ENCODE measurements at places on chromosomes 7 and 10.

GRCh38 chr10:75253281-75254220 is 17.8 kb upstream of the COMTD1 start:
- H3K4me3 ChIP-seq: no peak overlapping the region
- H3K27ac ChIP-seq: no peak overlapping the region
- no peaks in the 10 kb centered on the region for H3K4me1 ChIP-seq
- H3K36me3 ChIP-seq: peaks cover 13% of the 10 kb centered on the region

DNA sequence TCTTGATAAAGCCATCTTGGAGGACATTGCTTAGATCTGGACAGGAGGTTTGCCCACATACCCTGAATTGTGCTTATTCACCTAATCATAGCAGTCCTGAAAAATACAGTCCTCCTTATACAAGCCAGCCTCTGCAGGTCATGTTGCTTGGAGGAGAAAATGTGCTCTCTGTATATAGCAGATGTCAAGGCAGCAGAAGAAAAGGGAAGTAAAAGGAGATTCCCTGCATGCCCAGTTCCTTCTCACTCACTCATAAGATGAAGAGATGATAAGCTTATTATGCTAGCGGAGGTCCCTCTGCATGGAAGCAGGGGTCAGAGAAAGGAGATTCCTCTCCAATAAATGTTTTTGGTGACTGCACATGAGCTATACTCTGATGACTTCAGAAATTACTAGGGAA is 458.8 kb upstream of the ZMIZ1 start:
- DNase-seq: no peak
- H3K27me3 ChIP-seq: peaks cover 8% of the 10 kb centered on the region
- no peak overlapping the region for H3K27ac ChIP-seq
- H3K4me3 ChIP-seq: no peak overlapping the region

- H3K27me3 ChIP-seq: peaks cover 2% of the 10 kb centered on the region
- H3K27ac ChIP-seq: peak overlapping the region; percentile 40
- DNase-seq: peak; percentile 58
- no peaks in the 10 kb centered on the region for H3K36me3 ChIP-seq
- no peaks in the 10 kb centered on the region for H3K4me1 ChIP-seq
These were observed 52.9 kb downstream of the STK32C start for GRCh38 chr10:132254841-132255240.

DNA sequence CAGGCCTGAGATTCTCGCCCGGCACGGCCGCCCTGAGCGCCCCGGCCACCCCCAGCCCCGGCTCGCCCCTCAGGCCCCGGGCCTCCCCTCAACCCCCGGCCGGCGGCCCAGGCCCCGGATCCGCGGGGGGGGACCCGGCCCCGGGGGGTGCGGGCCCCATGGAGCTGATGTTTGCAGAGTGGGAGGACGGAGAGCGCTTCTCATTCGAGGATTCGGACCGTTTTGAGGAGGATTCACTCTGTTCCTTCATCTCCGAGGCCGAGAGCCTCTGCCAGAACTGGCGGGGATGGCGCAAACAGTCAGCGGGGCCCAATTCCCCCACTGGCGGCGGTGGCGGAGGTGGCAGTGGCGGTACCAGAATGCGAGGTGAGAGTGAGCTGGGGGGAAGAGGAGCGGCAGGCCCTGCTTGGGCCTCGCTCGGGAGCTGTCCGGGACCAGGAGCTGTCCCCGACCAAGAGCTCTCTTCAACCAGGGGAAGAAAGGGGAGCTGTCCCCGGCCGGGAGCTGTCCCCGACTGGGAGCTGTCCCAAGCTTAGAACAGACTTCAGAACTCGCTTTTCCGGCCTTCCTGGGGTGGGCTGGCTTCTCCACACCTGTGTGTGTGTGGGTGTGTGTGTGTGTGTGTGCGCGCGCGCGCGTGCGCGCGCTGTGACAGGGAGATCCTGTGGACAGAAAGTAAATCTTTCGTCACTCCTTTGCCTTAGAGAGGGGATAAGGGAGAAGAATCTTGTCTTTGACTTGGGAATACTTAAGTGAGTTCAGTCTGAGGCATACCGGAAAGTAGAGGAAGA is 510 bp downstream of the ZSWIM8 start:
- H3K4me1 ChIP-seq: peaks cover 54% of the 10 kb centered on the region
- H3K36me3 ChIP-seq: no peaks in the 10 kb centered on the region
- no peak for DNase-seq
- peak overlapping the region; percentile 98 for H3K4me3 ChIP-seq

GRCh38 chr10:62806251-62806650 is 1.7 kb downstream of the ADO start:
- H3K36me3 ChIP-seq: peaks cover 10% of the 10 kb centered on the region
- peaks cover 10% of the 10 kb centered on the region for H3K27me3 ChIP-seq
- H3K4me3 ChIP-seq: peak overlapping the region; percentile 95
- H3K27ac ChIP-seq: peak overlapping the region; percentile 65

DNA sequence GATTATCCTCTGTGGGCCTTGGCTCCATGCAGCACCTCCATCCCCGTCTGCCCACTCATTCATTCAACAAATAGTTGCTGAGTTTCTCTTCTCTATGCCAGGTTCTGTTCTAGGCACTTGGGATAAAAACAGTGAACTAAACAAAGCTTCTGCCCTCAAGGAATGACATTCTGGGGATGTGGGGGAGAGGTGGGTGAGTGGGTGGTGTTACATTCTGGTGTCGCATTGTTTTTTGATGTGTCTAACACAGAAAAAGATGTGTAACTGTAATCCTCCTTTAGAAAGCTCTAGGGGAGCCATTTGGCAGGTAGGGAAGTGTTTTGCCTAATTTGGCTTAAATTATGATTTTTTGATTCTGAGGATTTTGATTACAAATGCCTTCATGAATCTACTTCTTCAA is 21.4 kb downstream of the AUTS2 start:
- no peaks in the 10 kb centered on the region for H3K4me1 ChIP-seq
- no peaks in the 10 kb centered on the region for H3K27me3 ChIP-seq
- H3K36me3 ChIP-seq: no peaks in the 10 kb centered on the region
- DNase-seq: no peak
- no peak overlapping the region for H3K4me3 ChIP-seq
- H3K27ac ChIP-seq: no peak overlapping the region

GRCh38 chr7:117146511-117146910 is 176.3 kb downstream of the WNT2 start:
- DNase-seq: no peak
- H3K27me3 ChIP-seq: no peaks in the 10 kb centered on the region
- no peak overlapping the region for H3K27ac ChIP-seq
- H3K4me3 ChIP-seq: no peak overlapping the region

DNA sequence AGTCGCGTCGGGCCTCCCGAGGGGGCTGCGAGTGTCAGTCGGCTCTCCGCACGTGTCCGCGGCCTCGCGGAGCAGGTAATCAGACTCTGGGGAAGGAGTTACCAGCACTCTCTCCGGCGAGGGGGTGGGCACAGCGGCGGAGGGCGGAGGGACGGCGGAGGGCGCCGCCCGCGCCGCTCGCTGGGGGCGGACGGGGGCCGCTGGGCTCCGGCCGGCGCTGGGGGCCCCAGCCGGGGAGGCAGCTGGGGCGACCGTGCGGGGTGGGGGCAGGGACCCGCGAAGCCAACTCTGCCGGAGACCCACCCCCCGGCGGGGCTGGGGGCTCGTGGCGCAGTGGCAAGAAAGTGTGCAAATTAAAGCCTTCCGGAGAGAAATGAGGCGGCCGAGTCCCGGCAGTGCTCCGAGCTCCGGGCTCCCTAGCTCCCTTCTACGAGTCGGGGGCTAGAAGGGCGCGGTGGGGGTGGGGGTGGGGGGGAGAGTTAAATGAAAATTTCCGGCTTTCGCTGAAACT is at the start of gene CDK6:
Gene CDK6, minus strand, starts transcription at position 85 of the 511 bp plus-strand sequence. CDS start 3,250 bp downstream, outside the sequence.
- H3K4me1 ChIP-seq: peaks cover 36% of the 10 kb centered on the region
- peak within 1 kb of the TSS; percentile 89 for H3K27ac ChIP-seq
- peak; percentile 59 for DNase-seq
- no peaks in the 10 kb centered on the region for H3K36me3 ChIP-seq
- H3K27me3 ChIP-seq: peaks cover 20% of the 10 kb centered on the region

GRCh38 chr7:102153599-102153946 is 133.1 kb upstream of the SH2B2 start:
- no peaks in the 10 kb centered on the region for H3K4me1 ChIP-seq
- H3K27ac ChIP-seq: no peak overlapping the region
- no peak overlapping the region for H3K4me3 ChIP-seq

DNA sequence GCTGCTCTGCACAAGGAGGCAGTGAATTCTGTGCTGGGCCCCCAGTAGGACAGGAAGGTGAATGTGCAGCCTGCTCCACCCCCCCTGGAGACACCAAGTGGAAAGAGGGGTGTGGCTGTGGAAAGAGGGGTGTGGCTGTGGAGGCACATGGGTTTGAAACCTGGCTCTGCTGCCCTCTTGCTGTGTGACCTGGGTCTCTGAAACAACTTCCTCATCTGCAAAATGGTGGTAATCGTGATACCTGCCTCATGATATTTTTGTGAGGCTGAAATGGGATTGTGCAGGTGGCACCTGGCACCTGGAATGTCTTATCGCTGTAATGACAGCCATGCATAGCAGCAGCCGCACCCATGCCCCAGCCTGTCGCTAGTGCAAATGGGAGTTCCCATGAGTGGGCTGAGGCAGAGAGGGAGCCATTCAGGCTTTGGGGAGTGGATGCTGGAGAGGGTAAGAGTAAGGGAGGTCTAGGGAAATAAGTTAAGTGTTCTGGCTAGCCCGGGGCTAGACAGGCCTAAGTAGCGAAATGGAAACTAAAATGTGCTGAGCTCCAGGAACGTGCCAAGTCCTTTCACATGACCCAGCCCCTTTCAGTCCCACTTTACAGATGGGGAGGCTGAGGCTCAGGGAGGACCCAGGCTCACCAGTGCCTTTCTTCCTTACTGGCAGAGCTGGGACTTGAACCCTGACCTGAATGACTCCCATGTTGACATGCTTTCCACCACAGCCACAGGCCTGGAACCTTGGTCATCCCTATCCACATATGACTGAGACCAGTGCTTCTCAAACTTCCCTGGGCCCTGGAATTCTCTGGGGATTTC is 35.0 kb downstream of the C10orf105 start:
- no peak overlapping the region for H3K27ac ChIP-seq
- DNase-seq: no peak
- H3K4me3 ChIP-seq: no peak overlapping the region
- H3K36me3 ChIP-seq: no peaks in the 10 kb centered on the region
- H3K27me3 ChIP-seq: peaks cover 2% of the 10 kb centered on the region

Data from immature natural killer cell (primary cell).